Suppressor macrophage treated with lipopolysaccharide for 4 hours (primary cell): ENCODE measurements at places on chromosomes 11 and 22.

DNA sequence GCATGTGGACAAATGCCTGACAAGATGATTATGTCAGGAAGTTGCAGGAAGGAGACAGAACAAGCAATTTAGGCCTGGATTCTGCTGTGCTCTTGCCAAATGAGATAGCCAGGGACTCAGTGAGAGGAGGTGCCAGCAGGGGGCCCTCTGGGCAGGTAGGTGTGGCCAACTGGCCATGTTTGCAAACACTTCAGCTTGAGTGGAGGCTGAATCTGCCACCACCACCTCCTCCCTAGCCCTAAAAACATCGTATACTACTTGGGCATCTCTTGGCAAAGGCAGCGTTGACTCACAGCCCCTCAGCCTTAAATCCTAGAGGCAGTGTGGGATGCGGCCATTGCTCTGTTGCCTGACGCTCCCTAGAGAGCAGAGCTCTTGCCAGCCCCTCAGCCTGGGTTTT, 95.1 kb upstream of the PLET1 start:
- DNase-seq, result peak; percentile 10

- peak; percentile 81 for DNase-seq
Measured at GRCh38 chr11:34614344-34615104, 6.4 kb upstream of the EHF start.

GRCh38 chr11:106152824-106153223, 75.4 kb downstream of the AASDHPPT start:
- no peak for DNase-seq

- DNase-seq, result no peak
Measured at GRCh38 chr11:46065681-46066080, 55.6 kb downstream of the PHF21A start.

- peak; percentile 26 for DNase-seq
Measured at GRCh38 chr22:17980638-17981051, 43.7 kb downstream of the MICAL3 start.

DNA sequence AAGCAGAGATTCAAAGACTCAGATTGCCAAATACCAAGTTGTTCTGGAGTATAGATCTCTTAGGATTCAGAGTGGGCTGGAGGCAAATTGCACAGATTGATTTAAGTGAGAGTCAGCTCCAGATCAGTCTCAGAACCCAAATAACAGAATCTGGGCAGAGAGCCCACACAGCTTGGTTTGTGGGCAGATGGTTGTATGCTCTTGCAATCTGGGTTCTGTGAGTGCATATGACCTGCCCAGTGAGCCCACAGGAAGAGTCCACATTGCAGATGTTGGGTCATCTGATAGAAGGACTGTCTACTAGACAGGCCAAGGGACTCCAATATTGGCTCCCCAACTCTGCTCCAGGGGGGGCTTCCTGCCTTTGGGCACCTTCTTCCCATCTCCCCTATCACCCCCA, 65.9 kb downstream of the ADAMTS15 start:
- DNase-seq, result no peak

GRCh38 chr11:61091373-61092279, 10.7 kb upstream of the CD5 start:
- peak; percentile 40 for DNase-seq

DNA sequence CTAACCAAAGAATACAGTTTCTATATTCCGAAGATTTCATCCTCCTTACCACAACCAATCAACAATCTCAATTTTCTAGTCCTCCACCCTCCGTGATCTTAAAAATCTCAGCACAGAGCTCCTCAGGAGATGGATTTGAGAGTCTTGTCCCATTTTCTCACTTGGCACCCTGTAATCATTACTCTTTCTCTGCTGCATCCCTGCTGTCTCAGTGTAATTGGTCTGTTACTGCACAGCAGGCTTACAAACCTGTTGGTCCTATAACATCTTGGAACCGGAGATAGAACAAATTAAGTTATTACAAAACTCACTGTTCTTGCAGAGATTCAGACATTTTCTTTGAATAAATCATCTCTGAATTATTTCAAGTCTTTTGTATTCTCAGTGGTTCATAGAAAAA, 1227.2 kb downstream of the JRKL start:
- no peak for DNase-seq
